Activated T-helper 2 cell treated with anti-CD3 and anti-CD28 coated beads, Interferon-gamma antibody, Interleukin-2, Interleukin-4, amounts not matched to agents 10 μg/mL and 5 μg/mL and 100 μg/mL, durations not matched to agents 14 hours and 24 hours and 36 hours (primary cell): ENCODE measurements at places on chromosomes 16 and 17. TPM values are rescaled to one million over a fixed set of nuclear protein-coding genes. Genes with fewer than 3 reads are reported as not detected.

DNA sequence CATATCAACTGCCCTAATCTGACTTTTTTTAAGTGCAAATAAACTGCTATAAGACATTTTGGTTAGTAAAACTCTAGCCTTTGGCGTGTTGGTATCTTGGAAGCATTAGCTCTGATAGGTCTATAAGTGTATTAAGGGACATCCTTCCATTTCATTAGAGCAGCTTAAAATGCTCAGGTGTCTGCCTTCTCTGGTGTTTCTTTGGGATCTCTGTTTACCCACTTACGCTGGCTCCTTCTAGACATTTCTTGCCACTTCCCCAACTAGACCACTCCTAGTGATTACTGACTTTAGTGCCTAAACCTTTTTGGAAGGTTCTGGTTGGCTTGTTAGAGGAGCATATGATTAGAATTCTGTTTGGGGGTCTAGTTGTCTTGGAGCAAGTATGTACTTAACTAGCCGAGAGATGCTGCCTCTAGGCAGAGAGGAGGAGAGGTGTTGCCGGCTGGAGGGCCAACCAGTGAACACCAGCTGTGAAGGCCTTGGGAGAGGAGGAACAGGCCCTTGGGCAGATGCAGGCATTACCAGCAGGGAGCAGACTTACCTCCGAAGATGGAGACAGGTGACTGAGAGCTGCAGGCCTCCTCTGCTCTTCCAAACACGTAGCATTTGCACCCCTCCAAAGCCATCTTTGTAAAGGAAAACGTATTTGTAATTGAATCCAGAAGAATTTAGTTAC is 15.2 kb upstream of the CLEC18C start:
- DNase-seq, result no peak

The NT5M gene
- 8.1 and 9.5 TPM in 2 replicates for total RNA-seq

The OR4D1 gene
- total RNA-seq, result 0.05 and 0.09 TPM in 2 replicates

- no peak for DNase-seq
These were observed 10.7 kb downstream of the DRC3 start for GRCh38 chr17:17983376-17983775.

DNA sequence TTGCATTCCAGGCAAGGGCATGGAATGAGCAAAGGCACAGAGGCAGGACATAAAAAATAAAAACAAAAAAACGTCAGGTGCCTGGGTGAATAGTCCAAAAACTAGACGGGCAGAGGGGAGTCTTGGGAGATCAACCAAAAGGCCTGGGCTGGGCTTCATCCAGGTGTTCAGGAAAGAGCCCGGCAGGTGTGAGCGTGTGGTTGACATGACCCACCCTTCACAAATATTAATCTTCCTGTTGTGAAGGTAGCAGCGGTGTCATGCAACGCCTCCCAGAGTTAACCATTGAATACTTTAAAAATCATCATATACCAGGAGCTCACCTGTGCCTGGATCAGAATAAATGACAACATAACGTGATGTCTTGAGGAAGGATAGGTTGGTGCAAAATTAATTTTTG is 90.6 kb downstream of the USP22 start:
- DNase-seq, result no peak

GRCh38 chr17:59435238-59435637 is 103.8 kb downstream of the YPEL2 start:
- DNase-seq, result no peak
